ENCODE measurements at places on chromosomes 11 and 22.

GRCh38 chr22:37213941-37214730 lies 1.9 kb upstream of the SSTR3 start:
- DNase-seq: no peak

- DNase-seq: no peak
These were observed 37.7 kb downstream of the NF2 start for GRCh38 chr22:29641042-29641699.

GRCh38 chr11:9529334-9529650 lies 44.2 kb upstream of the WEE1 start:
- DNase-seq: no peak

DNA sequence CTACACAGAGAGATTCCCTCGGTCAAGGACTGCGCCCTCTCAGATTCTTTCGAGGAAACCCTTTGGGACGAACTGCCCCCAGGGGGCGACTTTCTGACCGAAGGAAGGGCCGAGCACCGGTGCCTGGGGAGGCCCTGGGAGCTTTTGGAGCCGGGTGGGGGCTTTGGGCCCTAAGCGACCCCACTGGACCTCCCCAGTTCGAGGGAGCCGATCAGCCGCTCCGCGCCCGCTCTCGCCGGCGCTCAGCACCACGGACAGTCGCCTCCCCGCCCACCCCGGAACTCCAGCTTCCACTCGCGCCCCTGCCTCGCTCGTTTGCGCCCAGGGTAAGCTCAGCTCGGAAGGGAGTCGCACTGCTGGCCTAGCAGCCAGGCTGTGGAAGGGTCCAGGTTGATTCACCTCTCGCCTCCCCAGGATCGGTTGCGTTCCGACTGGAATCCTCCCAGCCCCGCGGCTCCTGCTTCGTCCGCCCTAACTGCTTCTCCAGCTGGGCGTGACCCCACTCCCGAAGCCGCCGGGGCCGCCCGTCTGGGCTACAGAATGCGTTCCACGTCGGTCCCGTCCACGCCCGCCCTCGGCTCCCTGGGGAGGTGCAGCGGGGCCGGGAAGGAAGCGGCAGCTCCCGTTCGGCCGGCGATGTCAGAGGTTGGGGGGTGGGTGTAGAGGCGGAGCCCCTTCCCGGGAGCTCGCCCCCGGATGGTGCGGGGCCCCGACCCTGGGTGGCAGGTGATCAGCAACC lies 428 bp downstream of the SCN3B start:
- DNase-seq: no peak

Measured in NCI-H1436 treated with DMSO at 0.1 percent for 48 hours (cell line).